ENCODE measurements at places on chromosomes 7 and 10.

DNA sequence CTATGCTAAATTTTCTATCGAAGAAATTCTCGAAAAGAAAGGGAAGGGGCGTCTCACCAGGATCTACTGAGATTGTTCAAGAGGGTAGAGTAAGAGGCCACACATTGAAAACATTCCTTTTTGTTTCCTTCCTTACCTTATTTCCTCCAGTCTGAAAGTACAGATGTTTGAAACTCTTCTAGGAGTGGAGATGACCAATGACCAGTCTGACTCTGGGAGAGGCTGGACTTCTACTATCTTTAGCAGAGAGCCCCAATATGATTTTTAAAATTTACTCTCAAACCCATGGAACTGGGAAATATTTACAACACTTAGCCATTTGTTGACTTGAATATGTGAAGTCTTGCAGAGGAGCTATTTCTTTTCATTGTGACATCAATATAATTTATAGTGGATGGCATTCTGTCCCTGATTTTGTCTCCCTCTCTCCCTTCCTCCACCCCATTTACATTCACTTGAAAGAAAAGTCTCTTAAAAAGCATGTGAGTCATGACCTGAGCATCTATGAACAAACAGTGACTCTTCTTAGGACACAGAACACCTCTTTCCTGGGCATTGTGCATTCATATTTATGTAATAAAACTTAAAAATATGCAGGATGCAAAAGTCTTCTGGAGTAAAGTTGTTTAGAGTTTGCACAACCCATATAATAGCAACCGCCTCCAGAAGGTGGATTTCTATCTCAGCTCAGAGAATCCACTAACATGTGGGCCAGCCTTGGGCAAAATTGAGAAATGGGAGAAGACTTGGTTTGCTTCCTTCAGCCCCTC, 31.2 kb upstream of the BMPER start:
- peak; percentile 51 for DNase-seq

DNA sequence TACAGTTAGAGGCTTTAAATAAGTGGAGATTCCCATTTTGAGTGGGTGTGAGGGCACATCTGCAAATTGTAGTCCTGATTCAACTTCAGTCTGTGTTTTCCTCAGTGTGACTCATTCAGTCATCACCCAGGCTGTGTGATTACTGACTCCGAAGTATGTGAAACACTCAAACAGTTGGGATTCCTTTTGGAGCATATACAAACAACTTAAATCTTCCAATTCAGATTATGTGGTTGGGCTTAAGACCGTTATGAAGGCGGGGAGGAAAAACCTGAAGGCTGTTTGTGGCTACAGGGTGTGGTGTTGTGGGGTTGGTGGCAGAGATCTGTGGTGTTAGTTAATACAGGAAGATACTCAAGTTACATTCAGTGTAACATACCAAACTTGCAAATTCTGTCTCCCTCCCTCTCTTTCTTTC, 259.7 kb upstream of the FERD3L start:
- peak; percentile 95 for DNase-seq

GRCh38 chr10:131943021-131943814, 38.5 kb downstream of the BNIP3 start:
- DNase-seq: no peak

- no peak for DNase-seq
Measured at GRCh38 chr10:72593963-72594362, 31.9 kb downstream of the MICU1 start.

DNA sequence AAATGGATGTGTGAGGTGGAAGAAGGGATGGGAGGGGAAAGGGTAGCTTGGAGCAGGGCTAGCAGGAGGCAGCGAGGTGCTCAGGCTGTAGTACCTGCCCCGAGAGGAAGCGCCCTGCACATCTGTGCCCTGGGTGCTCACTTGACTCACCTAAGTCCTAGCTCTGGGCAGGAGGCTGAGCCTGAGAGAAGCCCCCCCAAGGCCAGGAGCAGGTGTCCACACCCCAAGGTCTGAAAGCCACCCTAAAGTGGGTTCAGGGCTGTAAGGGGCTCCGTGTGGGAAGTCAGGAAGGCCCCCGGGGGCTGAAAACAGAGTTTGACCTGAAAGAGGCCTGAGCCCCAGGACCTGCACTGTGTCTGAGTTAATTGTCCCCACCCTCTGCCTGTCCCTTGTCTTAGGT, 95.8 kb upstream of the PODXL start:
- no peak for DNase-seq

DNA sequence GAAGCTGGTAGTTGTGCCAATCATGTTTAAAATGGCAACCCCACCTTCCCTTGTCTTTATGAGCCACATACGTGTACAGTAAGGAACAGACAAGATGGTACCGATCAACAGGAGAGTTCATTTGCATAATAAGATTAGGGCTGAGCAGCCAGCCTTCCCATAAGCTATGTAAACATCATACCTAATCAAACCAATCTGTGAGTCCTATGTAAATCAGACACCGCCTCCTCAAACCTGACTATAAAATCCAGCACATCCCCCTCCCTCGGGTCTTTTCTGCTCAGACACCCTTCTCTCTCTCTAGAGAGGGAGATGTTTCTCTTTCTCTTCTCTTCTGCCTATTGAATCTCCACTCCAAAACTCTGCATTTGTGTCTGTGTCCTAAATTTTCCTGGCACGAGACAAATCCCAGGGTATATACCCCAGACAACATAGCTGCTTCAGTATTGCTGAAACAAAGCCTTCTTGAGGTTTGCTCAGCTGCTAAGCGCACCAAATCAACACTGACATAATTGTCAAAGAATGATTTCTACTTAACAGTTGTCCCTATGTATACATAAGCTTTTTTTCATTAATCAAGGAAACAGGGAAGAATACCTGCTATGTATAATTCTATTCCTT, 279.2 kb downstream of the THSD7A start:
- no peak for DNase-seq

GRCh38 chr7:112757337-112757736, 32.9 kb downstream of the TMEM168 start:
- no peak for DNase-seq

DNA sequence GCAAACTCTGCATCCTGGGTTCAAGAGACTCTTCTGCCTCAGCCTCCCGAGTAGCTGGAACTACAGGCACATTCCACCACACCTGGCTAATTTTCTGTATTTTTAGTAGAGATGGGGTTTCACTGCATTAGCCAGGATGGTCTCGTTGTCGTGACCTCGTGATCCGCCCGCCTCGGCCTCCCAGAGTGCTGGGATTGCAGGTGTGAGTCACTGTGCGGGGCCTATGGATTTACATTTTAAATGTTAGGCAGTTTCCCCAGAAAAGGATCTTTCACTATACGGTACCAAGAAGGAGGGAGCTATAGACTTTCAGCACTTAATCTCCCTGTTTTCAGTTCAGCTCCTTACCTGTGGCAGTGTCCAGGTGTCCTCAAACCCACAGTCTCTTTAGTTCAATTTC, 50.8 kb downstream of the SIRT1 start:
- no peak for DNase-seq

DNA sequence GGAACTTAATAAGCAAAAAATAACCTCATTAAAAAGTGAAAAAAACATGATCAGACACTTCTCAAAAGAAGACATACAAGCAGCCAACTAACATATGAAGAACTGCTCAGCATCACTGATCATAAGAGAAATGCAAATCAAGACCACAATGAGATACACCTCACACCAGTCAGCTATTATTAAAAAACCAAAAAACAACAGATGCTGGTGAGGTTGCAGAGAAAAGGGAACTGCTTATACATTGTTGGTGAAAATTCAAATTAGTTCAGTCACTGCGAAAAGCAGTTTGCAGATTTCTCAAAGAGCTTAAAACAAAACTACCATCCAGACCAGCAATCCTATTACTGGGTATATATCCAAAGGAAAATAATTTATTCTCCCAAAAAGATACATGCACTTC, 513.3 kb downstream of the MDFIC start:
- DNase-seq: no peak

DNA sequence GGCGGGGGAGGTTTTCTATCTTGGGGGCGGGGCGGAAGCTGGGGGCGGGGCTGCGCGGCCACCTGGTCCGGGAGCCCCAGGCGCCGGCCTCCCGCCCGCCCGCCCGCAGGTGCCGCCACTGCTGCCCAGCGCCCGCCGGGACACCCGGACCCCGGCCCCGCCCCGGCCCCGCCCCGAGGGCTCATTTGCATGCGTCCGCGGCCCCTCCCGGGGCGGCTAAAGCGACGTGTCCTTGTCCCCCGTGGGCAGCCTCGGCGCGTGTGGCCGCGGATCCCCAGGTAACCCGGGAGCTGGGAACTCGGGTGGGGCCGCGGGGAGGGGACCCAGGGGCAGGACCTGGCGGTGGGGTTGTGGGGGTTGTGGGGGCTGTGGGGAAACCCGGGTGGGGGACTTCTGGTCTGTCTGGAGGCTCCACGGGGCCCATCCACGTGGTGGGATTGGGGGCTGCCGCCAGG, at the start of gene BHLHA15:
Gene BHLHA15, plus strand, starts transcription at position 219 of the 455 bp plus-strand sequence. CDS start 871 bp downstream, outside the sequence.
- no peak for DNase-seq

DNA sequence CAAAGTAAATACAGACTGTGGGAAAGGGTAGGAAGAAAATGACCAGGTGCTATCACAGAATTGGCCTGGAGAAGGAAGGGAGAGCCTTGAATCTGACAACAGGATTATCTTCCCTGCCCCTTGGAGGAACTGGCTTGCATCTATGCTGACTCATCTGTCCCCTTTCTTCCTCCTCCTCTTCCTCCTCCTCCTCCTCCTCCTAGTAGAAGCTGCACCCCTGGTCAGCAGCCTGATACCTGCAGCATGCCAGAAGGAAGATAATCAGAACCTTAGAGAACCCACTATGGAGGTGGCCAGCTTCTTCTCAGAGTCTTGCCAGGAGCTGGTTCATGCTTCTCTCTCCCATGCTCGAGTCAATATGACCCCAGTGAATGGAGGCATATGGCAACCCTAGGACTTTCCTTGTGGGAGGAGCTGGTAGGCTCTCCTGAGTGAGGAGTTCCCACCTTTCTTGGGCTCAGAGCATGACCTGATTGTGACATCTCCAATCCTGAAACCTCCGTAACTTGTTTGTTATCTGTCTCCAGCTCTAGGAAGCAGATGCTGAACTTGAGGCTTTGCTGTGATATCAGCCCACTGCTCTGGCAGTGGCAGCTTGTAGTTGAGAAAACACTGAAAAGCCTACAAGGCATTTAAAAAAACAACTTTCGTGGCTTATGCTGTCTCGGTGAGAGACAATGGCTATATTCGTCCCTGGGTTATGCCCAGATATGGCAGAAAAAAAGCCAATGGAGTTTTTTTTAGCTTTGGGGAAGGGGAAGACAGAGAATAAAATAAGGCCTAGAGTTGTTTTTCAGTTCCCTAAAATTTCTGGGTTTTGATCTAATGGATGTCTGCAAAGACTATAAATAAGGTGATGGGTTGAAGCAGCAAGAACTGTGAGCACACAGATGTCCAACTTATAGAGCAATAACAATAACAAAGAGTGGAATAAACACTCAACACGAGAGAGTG, 60.6 kb downstream of the CDHR3 start:
- no peak for DNase-seq

- no peak for DNase-seq
Measured at GRCh38 chr10:61635471-61635870, 27.3 kb upstream of the CABCOCO1 start.

GRCh38 chr10:32893434-32893833, 64.6 kb downstream of the ITGB1 start:
- DNase-seq: no peak

GRCh38 chr7:150410680-150411346, 31.7 kb downstream of the ZNF775 start:
- DNase-seq: no peak

DNA sequence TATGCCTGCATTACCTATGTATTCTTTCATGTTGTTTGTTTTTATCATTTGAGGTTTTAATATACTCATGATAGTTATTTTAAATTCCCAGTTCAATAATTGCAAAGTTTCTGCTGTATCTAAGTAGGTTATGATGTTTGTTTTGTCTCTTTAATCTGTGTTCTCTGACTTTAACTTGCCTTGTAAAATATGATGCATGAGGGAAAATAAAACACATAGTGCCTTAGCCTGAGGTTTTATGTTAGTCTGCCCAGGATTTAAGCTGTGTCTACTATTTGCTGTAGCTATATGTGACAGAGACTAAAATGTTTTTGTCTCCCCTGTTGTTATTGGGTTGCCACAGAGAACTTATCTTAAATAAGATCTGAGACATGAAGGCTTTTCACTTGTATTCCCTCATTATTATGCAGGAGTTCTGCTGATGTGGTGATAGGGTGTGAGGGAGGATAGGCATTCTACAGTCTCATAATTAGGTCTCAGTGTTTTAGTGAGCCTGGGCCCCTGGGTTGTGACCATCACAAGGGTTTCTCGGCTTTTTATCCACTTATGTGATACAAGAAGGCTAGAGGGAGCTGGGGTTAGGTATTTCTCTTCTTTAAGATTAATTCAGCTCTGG, 582.5 kb downstream of the CNTNAP2 start:
- no peak for DNase-seq

DNA sequence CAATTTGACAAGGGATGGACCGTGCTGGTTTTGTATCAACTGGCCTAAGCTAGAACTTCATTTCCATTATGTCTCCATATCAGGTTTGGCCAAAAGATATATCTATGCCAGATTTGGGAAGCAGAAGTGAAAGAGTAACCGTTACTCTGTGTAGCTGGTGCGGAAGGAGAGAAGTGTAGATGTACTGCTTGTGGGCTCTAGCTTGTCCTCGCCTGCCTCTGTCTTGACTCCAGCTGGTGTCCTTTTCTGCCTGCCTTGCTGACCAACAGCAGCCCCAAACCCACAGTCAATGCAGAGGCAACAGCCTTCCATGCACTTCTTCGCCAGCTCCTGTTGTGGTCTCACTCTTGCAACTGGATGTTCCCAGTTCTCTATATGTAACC, 128.5 kb downstream of the KIF20B start:
- DNase-seq: no peak

- no peak for DNase-seq
Measured at GRCh38 chr7:151085329-151085690, 965 bp upstream of the AGAP3 start.

- DNase-seq: no peak
Measured at GRCh38 chr10:34609287-34609940, 205.7 kb downstream of the PARD3 start.

- DNase-seq: no peak
Measured at GRCh38 chr10:26593896-26594295, 103.6 kb upstream of the PDSS1 start.

DNA sequence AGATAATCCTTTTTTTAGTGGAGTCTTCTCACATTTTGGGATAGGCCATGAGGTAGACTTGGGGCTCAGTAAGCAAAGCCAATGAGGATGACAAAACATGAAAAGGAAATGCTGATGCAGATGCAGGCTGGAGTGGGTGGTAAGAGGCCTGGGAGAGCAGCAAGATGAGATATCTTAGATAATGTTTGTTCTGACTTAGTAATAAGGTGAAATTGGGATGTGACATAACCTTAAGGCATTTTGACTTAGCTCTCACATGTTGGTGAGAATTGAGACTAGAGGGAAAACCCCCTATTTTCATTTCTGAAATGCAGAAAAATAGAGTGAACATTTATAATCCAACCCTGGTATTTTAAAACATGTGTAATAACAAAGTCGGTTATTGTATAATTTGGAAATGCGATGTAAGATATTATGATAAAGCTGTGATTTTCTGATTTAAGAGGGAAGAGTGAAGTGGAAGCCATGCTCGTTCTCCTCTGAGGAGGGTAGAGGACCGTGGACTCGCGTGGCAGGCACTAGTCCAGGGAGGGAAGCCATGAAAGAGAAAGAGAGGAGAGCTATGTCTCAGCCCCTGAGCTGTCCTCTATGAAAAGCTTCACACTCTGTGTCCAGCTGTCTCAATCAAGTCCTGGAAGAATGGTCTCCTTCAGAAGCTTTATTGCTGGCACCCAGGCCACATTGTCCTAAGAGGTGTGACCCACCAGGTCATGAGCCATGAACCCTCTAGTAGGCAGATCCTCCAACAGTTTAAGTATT, 57.3 kb downstream of the ST7 start:
- no peak for DNase-seq

GRCh38 chr7:116527521-116527920, 2.7 kb downstream of the CAV1 start:
- no peak for DNase-seq
